ENCODE measurements at places on chromosomes 13 and 19. TPM values are rescaled to one million over a fixed set of nuclear protein-coding genes. Genes with fewer than 3 reads are reported as not detected.

KLK3 gene
- not detected for total RNA-seq

STOML3 gene
- not detected for total RNA-seq

DNA sequence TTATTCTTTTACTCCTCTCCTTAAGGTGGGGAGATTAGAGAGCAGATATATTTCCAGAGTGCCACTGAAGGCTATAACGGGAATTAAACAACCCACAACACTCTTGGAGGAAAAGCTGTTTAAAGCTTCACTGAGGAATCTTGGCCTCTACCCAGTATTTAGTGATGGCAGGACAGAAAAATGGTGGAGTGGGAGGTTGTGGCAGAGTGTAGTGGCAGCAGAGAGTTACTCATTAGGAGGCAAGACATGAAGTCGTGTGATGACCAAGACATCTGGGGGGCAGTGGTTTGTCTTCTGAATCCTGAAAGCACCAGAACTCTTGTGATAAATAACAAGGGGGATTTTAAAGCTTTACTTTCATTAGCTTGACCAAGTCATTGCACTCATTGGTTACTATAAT lies 563.5 kb upstream of the SLITRK5 start:
- H3K4me1 ChIP-seq = no peaks in the 10 kb centered on the region
- H3K4me3 ChIP-seq = no peak overlapping the region
- no peak overlapping the region for H3K27ac ChIP-seq
- H3K27me3 ChIP-seq = no peaks in the 10 kb centered on the region
- H3K36me3 ChIP-seq = no peaks in the 10 kb centered on the region

DNA sequence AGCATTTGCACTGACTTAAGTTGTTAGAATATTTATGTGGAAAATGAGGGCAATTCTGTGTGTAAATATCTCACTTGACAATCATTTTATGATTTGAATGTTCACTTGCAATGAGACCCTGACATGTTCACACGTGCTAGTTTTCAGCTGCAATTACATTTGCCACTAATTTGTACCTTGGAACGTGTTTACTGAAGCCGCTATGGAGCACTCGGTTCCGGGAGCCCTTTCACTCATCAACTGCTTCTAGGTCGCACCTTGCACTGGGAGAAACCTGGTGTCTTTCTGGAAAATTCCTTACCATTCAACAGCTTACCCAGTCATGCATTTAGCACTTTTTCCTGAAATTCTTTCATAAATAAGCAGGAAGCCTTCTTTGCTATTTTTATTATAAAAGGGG lies 229.6 kb downstream of the ZIC5 start:
- no peak for DNase-seq
- no peak overlapping the region for H3K27ac ChIP-seq
- no peaks in the 10 kb centered on the region for H3K36me3 ChIP-seq
- H3K27me3 ChIP-seq = peaks cover 5% of the 10 kb centered on the region
- H3K4me1 ChIP-seq = peaks cover 25% of the 10 kb centered on the region
- no peak overlapping the region for H3K4me3 ChIP-seq

DNA sequence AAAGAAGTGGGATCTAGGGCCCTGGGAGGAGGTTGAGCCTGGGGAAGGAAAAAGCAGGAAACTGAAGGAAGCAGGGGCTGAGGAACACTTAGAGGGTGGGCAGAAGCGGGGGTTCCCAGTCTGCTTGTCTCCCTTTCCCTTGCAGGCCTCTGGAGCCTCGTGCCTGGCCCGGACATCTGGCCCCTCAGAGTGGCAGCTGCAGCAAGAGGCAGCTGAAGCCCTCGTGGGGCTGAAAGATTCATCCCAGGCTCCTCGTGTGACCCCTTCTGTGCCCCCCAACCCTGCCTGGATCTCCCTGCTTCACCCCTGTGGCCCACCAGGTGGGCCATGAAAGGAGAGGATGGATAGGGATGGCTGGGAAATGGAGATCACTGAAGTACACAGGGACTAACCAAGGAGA lies 5.5 kb downstream of the DMRTC2 start:
- no peak overlapping the region for H3K4me3 ChIP-seq
- peak; percentile 62 for DNase-seq
- no peak overlapping the region for H3K27ac ChIP-seq
- H3K4me1 ChIP-seq = no peaks in the 10 kb centered on the region
- H3K36me3 ChIP-seq = no peaks in the 10 kb centered on the region

DNA sequence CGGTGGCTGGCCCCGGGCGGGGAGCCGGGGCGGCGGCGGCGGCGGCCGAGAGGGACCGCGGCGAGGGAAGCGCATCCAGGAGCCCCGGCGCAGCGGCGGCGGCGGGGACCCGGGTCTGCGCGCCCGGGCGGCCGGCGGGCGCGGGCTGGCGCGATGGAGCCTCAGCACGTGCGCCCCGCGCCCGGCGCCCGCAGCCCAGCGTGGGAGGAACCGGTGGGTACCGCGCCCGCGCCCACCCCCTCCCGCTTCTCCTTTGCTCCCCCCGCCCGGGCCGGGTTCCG lies 7.8 kb upstream of the DGKH start:
- H3K27ac ChIP-seq = no peak overlapping the region
- peaks cover 26% of the 10 kb centered on the region for H3K4me1 ChIP-seq
- no peaks in the 10 kb centered on the region for H3K27me3 ChIP-seq
- no peak for DNase-seq

- no peaks in the 10 kb centered on the region for H3K36me3 ChIP-seq
- peak; percentile 17 for DNase-seq
- H3K4me1 ChIP-seq = peaks cover 4% of the 10 kb centered on the region
- H3K4me3 ChIP-seq = no peak overlapping the region
- H3K27me3 ChIP-seq = no peaks in the 10 kb centered on the region
- no peak overlapping the region for H3K27ac ChIP-seq
Measured at GRCh38 chr13:114136576-114136975, 4.2 kb upstream of the RASA3 start.

DNA sequence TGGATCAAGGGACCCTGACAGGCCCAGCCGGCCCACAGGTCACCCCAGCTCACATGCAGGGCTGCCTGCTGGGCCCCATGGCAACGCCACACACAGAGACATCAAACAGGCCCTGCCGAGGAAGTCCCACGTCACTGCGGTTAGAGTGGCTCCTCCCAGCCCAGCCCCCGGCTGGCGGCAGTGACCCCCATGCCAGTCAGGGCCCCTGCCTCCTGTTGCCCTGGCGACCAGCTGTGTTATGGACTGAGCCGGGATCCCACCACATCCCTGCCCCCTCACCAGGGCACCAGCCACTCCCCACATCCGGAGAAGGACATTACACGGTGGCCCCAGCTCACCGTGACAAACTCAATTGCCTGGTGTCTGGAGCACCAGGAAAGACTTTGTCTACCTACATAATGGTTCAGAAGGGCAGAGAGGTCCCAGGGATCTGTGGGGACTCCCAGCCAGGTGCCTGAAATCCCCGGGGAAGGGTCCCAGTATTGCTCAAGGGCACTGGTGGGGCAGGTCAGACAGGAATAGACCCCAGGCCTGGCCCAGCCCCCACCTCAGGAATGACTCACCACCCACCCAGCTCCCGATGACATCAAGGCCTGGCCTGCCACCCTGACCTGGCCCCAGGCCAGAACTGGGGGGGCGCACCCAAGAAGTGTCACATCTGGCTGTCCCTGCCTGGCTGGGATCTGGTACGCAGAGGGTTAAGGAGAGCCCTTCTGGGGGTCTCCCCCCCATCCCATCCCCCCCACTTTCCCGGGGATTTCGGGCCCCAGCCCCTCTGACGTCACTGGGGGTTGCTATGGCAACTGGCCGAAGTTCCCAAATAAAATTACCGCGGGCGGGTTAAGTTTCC lies 30.2 kb upstream of the NANOS3 start:
- H3K27ac ChIP-seq = peak overlapping the region; percentile 100
- DNase-seq = no peak
- no peaks in the 10 kb centered on the region for H3K27me3 ChIP-seq
- H3K36me3 ChIP-seq = peaks cover 2% of the 10 kb centered on the region

DNA sequence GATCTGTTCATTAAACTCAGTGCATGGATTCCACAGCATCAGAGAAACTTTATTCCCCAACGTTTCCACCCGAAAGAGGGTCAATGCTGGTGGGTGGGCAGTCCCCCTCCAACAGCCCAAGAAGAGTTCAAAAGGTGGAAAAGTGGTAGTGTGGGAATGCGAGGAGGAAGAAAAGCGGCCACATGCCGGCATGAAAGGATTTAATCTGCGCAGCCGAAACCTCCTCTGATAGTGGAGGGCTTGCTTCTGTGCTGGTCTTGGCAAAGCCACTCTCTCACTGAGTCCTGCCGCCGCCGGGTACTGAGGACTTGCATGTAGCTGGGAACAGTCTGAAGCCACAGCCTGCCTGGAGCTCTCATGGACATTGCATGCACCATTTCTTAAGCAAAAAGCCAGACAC lies 136.2 kb upstream of the ZNF536 start:
- H3K4me3 ChIP-seq = no peak overlapping the region
- no peak for DNase-seq
- H3K4me1 ChIP-seq = no peaks in the 10 kb centered on the region
- peaks cover 37% of the 10 kb centered on the region for H3K27me3 ChIP-seq
- H3K27ac ChIP-seq = no peak overlapping the region
- no peaks in the 10 kb centered on the region for H3K36me3 ChIP-seq

- H3K4me3 ChIP-seq = no peak overlapping the region
- no peaks in the 10 kb centered on the region for H3K4me1 ChIP-seq
- no peaks in the 10 kb centered on the region for H3K36me3 ChIP-seq
- H3K27ac ChIP-seq = no peak overlapping the region
- peaks cover 10% of the 10 kb centered on the region for H3K27me3 ChIP-seq
- no peak for DNase-seq
Measured at GRCh38 chr19:28039677-28040381, 1173.1 kb downstream of the UQCRFS1 start.

DNA sequence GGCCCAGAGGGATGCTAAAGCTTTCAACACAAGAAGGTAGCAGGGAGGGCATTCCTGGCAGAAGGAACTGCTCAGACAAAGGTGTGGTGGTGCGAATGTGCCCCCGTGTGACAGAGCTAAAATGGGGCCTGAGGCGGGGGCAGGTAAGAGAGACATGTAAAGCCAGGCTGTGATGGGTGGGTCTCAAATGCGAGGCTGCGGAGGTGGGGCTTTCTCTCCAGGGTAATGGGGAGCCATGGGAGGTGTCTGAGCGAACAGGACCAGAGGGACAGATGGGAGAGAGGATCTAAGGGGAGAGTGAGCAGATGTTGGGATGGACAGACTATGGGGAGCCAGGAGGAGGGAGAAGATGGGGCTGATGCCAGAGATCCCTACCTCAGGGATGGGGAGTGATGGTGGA lies 44.7 kb upstream of the NFIC start:
- no peak overlapping the region for H3K4me3 ChIP-seq
- DNase-seq = no peak
- peaks cover 25% of the 10 kb centered on the region for H3K27me3 ChIP-seq
- no peak overlapping the region for H3K27ac ChIP-seq

DNA sequence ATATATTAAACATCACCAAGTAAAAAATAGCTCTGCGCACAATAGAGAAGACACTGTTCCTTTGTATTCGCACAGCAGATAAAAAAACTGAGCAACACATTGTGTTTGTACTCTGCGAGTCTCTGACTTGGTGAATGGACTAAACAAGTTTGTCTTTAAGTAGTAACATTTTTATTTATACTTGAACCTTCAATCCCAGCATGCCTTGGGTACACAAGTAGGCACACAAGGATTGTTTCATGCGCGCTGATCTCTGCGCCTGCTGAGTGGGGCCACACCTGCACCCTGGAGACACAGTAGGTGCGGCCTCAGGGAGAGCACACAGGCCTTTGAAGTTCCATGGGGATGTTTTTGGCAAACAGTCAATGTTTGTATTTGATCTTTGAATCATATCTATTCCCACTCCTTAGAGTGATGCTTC lies 318.9 kb downstream of the MYO16 start:
- H3K27me3 ChIP-seq = no peaks in the 10 kb centered on the region
- no peaks in the 10 kb centered on the region for H3K36me3 ChIP-seq
- peaks cover 17% of the 10 kb centered on the region for H3K4me1 ChIP-seq
- H3K4me3 ChIP-seq = no peak overlapping the region

DNA sequence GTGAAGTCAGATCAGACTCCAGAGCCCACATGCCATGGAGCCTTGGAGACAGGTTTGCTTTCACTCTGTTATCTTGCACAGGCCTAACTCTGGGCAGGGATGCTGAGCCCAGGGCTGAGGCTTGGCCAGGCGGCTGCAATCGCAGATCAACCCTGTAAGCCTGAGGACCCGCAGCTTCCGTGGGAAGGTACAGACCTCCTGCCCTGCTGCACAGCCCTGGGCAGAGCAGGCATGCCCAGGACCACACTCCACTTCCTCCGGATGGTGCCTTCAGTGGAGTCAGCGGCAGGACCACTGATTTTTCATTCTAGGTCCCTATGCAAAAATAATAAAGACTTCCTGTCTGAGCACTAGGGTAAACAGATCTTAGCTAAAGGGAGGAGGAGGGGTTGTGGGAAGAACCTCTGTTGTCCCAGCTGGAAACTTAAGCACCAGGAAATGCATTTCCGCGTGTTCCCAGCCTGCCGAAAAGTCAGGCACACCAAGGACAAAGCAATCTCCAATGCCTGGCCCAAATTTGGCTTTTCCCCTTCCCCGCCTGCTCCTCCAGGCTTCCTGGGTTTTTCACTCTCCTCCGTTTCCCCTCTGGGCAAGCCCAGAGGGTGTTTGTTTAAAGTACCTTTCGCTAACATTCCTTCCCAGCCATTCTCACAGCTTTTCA lies 87.3 kb downstream of the KCTD15 start:
- no peak for DNase-seq
- H3K27me3 ChIP-seq = no peaks in the 10 kb centered on the region
- H3K27ac ChIP-seq = peak overlapping the region; percentile 86

DNA sequence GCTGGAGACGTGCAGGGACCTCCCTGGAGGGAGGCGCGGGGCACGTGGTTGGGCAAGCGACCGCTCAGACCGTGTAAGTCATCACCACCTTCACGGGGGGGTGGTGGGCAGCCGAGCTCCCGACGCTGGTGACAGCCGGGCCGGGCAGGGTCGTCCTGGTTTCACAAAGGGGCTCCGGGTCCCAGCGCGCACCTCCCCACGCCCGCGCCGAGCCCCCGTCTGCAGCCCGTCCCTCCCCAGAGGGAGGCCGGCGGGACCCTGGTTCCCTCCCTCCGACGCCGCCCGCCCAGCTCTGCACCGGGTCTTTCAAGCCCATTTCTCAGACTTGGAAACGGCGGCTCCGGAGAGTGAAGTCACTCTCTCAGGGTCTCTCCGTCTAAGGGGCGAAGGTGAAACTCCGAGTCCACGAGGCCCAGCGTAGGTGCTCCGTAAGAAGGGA lies 729 bp upstream of the ARID3A start:
- no peak overlapping the region for H3K27ac ChIP-seq
- H3K27me3 ChIP-seq = peaks cover 4% of the 10 kb centered on the region
- H3K4me1 ChIP-seq = peaks cover 8% of the 10 kb centered on the region
- peak; percentile 82 for DNase-seq
- no peaks in the 10 kb centered on the region for H3K36me3 ChIP-seq

DNA sequence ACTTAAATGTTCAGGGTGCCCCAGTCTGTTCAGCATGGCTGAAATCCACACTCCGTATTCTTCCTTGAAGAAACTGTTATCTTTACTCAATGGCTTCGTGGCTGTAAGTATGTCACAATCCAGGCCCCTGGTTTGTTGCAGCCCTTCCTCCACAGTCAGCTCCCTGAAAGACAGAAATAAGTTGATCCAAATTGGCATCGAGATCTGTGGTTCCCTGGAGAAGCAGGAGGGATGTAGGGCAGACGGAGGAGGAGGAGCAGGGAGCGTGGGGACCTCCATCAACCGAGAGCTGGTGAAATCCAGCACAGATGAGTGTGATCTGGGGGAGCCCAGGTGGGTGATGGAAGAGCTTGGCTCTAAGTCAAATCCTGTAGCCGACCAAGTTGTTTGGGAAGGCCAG lies 304 bp downstream of the TSPAN16 start:
- no peak overlapping the region for H3K27ac ChIP-seq
- no peaks in the 10 kb centered on the region for H3K36me3 ChIP-seq
- peaks cover 12% of the 10 kb centered on the region for H3K4me1 ChIP-seq

GRCh38 chr13:114104655-114105520 lies 27.5 kb downstream of the RASA3 start:
- peaks cover 2% of the 10 kb centered on the region for H3K36me3 ChIP-seq
- H3K4me1 ChIP-seq = peaks cover 71% of the 10 kb centered on the region
- peak overlapping the region; percentile 91 for H3K27ac ChIP-seq

All from chondrocyte (in vitro differentiated cells).